Activated CD4-positive, alpha-beta T cell treated with anti-CD3 and anti-CD28 coated beads, Interleukin-2, amount 50 U/mL, for 24 hours (primary cell): ENCODE measurements at places on chromosomes 2 and 18.

DNA sequence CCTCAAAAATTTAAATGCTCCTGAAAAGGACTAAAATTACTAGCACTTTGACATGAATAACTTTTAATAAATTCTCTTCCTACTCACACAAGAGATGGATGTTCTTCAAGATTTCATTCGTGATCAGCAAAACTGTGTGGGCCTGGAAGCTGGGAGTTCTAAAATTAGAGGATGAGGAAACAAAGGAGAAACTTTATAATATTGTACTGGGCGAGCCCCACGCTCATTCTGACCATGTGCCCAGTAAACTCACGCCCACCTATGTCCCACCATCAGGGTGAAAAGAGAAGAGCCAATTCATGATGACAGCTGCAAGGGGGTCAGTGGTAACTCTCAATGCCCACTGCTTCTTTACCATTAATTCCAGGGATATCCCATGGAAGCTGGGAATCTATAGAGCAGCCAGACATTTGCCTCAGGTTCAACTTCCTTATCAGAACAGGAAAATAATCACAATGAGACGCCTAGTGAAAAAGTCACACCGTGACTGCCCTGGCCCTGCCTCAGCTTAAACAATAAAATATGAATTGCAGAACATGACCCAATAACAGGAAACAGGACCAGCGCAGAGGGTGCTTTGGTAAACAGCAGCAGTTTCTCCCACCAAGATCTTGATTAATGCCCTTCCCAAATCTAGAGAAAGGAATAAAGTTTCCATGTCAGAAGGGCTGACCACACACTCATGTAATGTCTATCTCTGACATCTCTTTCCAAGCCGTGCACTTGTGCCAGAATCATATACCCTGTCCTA lies 438.6 kb downstream of the TXNL1 start:
- no peak for DNase-seq

- no peak for DNase-seq
Observed at GRCh38 chr2:207288628-207289027, 122.9 kb upstream of the KLF7 start.

DNA sequence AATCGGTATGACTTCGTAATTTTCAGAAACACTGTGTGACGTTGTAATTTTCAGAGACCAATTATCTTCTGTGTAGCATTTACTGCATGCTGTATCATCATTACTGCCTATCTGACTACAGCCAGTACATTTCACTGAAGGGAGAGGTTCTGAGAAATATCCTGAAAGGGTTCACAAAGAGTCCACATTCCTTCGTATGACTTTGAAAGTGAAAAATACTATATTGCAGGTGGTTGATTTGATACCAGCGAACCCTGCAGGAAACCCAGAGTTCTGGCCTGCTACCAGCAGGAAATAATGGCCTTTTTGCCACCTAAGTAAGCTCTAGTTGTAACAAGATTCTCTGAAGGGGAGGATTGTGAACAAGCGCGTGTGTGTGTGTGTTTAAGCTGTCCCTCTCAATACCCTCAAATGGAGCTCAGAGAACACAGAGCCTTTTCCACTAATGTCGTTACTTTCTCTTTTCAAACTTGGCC lies 155.5 kb downstream of the ARHGAP28 start:
- DNase-seq, result no peak

- DNase-seq, result no peak
Observed at GRCh38 chr2:10559634-10560224, 111.6 kb upstream of the ODC1 start.

GRCh38 chr2:88429929-88430328 lies 22.6 kb downstream of the FOXI3 start:
- no peak for DNase-seq

GRCh38 chr18:47286776-47287410 lies 35.4 kb upstream of the SKOR2 start:
- DNase-seq, result no peak

DNA sequence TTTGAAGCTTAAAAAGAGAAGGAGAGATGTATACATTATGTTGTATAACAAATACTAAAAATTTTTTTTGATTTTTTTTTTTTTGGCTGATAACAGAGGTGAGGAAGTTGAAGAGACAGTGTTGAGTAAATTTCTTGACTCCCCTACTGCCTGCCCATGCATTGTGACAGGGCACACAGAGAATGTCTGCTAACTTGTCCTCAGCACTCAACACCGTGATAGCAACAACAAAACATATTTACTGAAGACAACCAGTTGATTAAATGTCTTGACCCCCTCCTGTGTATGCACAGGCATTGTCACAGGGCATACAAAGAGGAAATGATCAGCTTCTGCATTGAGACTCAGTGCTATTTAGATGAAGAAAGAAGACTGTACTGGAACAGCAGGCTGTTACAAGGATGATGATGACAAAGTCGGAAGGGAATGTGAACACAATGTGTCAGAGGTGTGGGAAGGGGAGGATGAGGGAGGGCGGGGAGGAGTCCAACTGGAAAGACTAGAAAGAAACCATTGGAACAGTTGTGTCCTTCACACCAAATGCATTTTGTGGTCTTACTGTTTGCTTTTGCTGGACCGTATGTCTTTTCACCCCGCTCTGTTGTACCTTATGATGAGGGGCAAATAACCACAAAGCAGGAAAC lies 89.5 kb downstream of the CERS6 start:
- no peak for DNase-seq
